Spinal cord (tissue), 10 donors: ENCODE measurements at places on chromosomes 12 and 14. TPM values are rescaled to one million over a fixed set of nuclear protein-coding genes. Genes with fewer than 3 reads are reported as not detected.

GRCh38 chr12:126727218-126728075 lies 1539.5 kb upstream of the TMEM132C start:
- DNase-seq = no peak

GRCh38 chr14:34778744-34779143 lies 64.4 kb upstream of the CFL2 start:
- DNase-seq = no peak

Gene APOF
- not detected for total RNA-seq

DNA sequence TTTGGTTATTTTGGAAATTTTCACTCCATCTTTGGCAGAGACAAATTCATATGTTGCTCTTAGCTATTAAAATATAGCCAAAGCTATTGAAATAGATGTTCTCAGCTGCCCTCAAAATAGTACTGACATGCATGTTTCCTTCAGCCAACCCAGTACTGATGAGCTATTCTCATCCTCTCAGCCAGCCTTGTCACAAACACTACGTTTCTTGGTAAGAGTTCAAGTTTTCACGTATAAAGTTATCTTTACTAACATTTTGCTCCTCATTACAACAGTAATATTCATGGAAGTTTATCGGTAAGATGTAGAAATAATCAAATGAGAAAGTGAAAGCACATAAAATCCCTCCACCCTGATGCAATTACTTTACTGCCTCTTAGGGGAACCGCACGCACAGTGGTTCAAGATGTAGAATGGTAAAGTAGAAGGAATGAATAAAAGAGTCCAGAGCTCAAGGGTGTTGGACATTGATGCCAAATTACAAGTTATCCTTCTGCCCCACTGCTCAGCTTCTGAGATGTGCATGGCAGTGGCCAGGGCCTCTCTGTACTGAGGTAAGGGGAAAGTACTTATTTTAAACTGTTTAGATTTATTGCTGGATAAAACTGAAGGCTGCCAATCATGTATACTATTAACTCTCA lies 20.7 kb downstream of the GCH1 start:
- no peak for DNase-seq

- DNase-seq = no peak
These were observed 354.2 kb upstream of the ATP2B1 start for GRCh38 chr12:90062799-90063198.

DNA sequence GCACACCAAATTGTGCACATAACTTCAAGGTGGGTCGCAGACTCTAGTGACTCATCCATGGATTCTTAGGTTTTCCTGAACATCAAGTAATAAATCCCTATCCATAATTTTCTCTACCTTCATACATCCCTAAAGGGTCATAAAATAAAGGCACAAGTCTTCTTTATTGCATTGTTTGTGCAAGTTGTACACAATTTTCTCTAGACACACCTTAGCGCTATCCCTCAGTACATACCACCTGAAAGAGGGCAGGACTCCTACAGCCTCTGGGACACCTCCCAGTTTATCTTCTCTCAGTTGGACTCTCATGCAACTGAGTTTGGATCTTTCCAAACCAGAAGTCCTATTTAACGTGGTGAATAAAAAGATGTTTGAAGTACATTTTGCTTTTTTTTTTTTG lies 168.5 kb upstream of the BMP4 start:
- DNase-seq = no peak

DNA sequence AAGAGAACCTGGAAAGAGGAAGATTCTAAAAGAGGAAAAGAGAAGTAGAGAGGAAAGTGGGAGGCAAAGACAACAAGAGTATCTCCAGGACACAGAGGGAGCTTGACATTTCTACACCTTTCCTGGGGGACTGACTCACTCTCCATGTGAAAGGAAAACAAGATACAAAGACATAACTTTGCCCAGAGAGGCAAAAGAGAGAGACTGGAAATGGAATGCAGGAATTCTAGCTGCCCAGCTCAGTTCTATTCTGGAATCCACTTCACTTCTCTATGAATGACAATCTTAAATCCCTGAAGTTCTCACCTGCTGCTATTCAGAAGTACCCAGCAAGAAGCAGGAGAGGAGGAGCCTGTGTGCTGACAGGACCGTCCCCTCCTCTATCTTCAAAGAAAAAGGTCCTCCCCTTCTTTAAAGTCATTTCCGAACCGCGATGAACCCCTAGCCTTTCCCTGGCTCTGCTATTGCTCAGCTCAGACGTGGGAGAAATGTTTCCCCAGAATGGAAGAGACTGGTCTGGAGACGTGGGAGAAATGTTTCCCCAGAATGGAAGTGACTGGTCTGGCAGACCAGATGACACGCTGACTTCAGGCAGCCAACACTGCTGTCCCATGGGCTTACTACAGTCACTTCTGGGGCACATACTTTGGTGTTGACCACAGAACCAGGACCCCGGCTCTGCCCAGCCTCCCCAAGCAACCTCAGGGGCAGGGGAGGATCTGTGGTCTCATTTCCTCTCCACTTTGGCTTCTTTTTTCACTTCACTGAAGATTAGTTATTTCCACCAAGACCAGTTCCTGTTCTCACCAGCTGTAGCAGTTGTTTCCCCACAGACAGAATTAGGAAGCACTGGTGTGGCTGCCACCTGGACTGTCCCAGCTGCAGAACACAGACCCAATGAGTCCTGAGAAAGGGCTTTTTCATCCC lies 8.3 kb downstream of the FMNL3 start:
- DNase-seq = no peak

DNA sequence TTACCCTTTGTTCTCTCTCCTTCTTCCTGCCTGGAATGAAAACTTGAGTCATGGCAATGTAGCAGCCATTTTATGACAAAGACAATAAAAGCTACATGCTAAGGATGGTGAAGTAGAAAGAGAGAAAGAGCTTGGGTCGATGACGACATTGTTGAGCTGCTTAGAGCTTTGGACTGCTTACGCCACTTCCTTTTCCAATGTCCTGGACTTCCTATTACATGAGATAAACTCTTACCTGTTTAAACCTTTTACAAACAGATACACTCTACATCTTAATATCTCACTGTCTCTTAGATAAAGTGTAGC lies 70.1 kb downstream of the PEBP1 start:
- no peak for DNase-seq

- DNase-seq = no peak
These were observed 50.5 kb downstream of the METTL25 start for GRCh38 chr12:82408844-82409243.

Gene DYRK2
- 28.8 TPM for total RNA-seq

DNA sequence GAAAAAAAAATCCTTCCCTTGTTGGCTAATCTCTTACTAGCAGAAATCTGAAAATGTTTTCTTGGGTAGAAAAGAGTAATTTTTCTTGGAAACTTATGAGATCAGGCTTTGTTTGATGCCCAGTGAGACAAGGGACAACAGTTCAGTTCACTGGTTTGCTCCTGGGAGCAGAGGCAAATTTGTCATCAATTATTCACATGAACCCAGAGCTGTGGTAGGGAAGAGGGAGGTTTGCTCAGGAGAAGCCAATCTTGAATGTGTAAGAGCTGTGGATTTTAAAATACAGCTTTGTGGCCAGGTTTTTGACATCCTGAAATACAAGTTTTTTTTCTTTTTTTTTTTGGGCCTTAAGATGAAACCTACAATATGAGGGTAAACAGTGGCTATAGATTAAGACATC lies 426.6 kb downstream of the ATP23 start:
- DNase-seq = no peak

DNA sequence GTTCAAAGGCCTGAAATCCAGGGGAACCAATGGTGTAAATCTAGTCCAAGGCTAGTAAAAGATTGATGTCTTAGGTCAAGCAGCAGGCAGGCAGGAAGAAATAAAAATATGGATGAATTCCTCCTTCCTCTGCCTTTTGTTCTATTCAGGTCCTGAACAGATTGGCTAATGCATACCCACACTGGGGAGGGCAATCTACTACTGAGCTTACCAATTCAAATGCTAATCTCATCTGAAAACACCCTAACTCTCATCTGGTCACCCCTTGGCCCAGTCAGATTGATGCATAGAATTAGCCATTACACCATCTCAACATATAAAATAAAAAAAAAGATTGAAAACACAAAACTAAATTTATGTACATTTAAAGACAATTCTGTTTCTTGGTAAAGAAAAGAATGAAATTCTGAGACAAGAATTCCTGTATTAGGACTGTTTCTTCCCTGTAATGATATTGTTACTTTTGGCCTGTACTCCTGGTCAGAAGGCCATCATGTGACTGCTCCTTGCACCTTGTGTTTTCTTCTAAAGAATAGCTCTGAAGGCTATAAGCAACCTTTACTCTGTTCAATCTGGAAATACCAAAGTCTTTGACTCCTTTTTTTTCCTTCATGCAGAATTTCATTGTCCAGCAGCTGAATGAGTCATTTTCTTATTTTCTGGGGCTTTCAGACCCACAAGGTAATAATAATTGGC lies 19.9 kb downstream of the CLEC6A start:
- DNase-seq = no peak

DNA sequence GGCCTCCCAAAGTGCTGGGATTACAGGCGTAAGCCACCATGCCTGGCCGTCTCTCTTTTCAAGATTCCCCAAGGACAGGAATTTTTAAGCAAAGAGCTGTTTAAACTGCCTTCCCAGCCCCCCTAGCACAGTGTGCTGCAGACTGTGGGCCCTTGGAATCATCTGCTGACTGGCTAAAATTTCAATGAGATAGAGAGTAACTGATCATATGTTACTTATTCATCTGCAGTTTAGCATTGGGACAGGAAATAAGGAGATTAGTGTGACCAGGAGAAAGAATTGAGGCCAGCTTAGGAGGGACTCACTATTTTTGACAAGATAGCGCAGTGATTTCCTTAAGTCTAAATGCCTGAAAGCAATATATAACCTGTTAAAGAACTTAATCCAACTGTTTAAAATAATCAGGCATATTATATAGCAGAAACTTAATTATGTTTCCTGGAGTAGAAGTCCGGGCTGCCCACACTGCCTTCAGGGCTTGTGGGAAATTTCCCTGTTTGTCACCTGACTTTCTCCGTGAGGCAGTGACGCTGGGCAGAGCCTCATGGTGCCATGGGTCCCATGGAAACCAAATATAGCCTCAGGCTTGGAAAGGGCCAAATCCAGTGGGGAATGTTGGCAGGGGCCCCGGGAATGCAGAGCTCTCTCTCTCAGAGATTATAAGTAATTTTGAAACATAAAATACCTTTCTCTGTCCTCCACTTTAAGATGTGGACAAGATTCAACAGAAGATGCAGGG lies 22.8 kb upstream of the CEBPE start:
- no peak for DNase-seq

GRCh38 chr12:3216097-3216496 lies 138.9 kb downstream of the TSPAN9 start:
- DNase-seq = no peak

Gene TTC9
- 10.0 TPM for total RNA-seq

- no peak for DNase-seq
These were observed 10.6 kb upstream of the ANO6 start for GRCh38 chr12:45205165-45205825.

Gene COL2A1
- 26.7 TPM for total RNA-seq

GRCh38 chr14:93337143-93337753 lies 4.4 kb upstream of the BTBD7 start:
- DNase-seq = no peak

Gene C12orf50
- total RNA-seq = 0.11 TPM
